GM23248 (cell line): ENCODE measurements at places on chromosomes 13 and 19. TPM values are rescaled to one million over a fixed set of nuclear protein-coding genes. Genes with fewer than 3 reads are reported as not detected.

GRCh38 chr19:33712268-33712667 lies 84.4 kb upstream of the KCTD15 start:
- H3K27me3 ChIP-seq, result peaks cover 8% of the 10 kb centered on the region; the same call in 1 of the 2 replicates
- no peak for DNase-seq
- no peak overlapping the region for H3K4me3 ChIP-seq

Gene C13orf46
- total RNA-seq, result 6.6 TPM in 1 of 2 replicates, not detected in the other

DNA sequence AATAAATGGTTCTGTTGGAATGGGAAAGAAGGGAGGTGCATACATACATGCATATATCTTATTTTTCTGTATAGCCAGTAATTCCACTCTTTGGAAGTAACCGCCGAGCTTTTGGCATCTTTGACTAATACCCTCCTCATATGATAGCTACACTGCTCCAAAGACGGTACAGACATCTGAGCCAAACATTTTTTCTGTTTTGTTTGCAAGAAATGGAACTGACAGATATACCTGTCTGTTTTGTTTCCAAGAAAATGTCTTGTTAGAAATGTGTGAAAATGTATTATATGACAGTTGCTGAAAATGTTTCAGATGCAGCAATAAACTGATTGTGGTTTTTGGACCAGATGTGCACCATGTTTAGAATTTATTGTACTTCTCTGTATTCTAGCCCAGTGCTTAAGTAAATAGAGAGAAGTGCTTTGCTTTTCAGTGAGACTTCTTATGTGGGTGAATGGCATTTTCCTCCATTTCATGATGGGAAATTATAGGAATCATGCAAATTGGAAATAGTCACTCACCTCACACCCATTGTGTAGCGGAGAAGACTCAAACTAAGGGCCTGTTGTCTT lies 396.9 kb downstream of the KCNRG start:
- DNase-seq, result no peak
- H3K27ac ChIP-seq, result peak overlapping the region; percentile 77
- H3K4me1 ChIP-seq, result peaks cover 23% of the 10 kb centered on the region
- no peaks in the 10 kb centered on the region for H3K36me3 ChIP-seq

GRCh38 chr19:31041461-31041860 lies 307.8 kb downstream of the TSHZ3 start:
- no peaks in the 10 kb centered on the region for H3K36me3 ChIP-seq
- DNase-seq, result no peak
- H3K4me1 ChIP-seq, result no peaks in the 10 kb centered on the region
- no peak overlapping the region for H3K4me3 ChIP-seq
- H3K27me3 ChIP-seq, result peaks cover 28% of the 10 kb centered on the region

Gene KANK3
- 0.11 and 0.63 TPM in 2 replicates for total RNA-seq

Gene GPR18
- total RNA-seq, result not detected in 2 replicates

Gene ATP12A
- total RNA-seq, result not detected in 2 replicates

DNA sequence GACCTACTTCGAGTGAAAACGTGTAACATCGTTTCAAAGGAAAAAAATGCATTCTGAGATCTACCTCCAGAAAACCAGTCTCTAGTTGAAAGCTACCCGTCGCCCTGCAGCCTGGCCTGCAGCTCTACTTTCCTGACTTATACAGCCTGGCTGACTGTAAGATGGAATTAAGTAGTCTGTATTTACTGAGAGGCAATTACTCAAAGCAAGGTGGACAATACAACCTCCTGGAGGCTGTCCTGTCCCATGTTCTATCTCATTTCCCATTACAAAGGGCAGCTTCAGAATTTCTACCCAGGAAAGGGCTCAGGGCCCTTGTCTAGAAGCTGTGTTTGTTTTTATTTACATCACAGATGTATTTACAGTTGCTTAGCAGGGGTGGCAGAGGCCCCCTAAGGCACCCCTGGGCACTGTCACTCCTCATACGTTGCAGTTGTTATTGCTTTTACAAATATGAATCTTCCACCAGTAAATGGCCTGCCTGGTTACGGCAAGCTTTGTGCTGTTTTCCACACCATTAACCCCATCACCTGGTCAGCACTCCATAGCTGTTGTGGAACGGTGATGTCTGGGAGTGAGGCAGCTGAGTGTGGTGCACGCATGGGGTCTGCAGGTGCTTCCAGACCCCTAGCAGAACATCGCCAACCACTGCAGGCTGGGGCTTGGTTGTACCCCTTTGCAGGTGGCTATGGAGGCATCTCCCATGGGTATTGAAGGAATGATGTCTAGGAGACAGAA lies 46.3 kb upstream of the MTIF3 start:
- H3K4me1 ChIP-seq, result no peaks in the 10 kb centered on the region
- no peak overlapping the region for H3K27ac ChIP-seq
- 0 out of 2 replicates have a peak, but pooled peaks cover 3% of the 10 kb centered on the region for H3K27me3 ChIP-seq
- H3K4me3 ChIP-seq, result no peak overlapping the region
- H3K36me3 ChIP-seq, result no peaks in the 10 kb centered on the region

DNA sequence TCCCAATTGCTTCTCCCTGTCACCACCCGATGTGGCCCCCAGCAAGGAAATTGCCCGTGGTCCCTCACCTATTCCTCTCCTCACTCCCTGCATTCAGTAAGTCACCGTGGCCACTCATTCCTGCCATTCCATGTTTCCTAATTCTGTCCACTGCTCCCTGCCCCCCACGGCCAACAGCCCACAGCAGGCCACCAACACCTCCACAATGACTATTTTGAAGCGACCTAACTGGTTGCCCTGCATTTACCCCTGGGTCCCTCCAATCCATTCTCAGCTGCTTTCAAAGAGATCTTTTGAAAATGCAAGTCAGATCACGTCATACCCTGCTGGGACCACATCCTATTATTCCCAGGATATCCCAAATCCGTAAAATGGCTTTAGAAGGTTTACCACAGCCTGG lies 210.4 kb downstream of the DCLK1 start:
- H3K27ac ChIP-seq, result no peak overlapping the region
- DNase-seq, result no peak
- no peaks in the 10 kb centered on the region for H3K27me3 ChIP-seq
- H3K4me1 ChIP-seq, result peaks cover 43% of the 10 kb centered on the region

- H3K4me1 ChIP-seq, result no peaks in the 10 kb centered on the region
- no peak overlapping the region for H3K4me3 ChIP-seq
- no peak for DNase-seq
- no peaks in the 10 kb centered on the region for H3K36me3 ChIP-seq
These were observed 109.7 kb upstream of the RNF113B start for GRCh38 chr13:98286799-98287198.

GRCh38 chr13:109998684-109999533 lies 212.5 kb upstream of the IRS2 start:
- H3K27ac ChIP-seq, result no peak overlapping the region
- H3K4me3 ChIP-seq, result no peak overlapping the region
- DNase-seq, result peak; percentile 84
- H3K36me3 ChIP-seq, result no peaks in the 10 kb centered on the region

Gene ZNF653
- total RNA-seq, result 3.9 and 4.6 TPM in 2 replicates

DNA sequence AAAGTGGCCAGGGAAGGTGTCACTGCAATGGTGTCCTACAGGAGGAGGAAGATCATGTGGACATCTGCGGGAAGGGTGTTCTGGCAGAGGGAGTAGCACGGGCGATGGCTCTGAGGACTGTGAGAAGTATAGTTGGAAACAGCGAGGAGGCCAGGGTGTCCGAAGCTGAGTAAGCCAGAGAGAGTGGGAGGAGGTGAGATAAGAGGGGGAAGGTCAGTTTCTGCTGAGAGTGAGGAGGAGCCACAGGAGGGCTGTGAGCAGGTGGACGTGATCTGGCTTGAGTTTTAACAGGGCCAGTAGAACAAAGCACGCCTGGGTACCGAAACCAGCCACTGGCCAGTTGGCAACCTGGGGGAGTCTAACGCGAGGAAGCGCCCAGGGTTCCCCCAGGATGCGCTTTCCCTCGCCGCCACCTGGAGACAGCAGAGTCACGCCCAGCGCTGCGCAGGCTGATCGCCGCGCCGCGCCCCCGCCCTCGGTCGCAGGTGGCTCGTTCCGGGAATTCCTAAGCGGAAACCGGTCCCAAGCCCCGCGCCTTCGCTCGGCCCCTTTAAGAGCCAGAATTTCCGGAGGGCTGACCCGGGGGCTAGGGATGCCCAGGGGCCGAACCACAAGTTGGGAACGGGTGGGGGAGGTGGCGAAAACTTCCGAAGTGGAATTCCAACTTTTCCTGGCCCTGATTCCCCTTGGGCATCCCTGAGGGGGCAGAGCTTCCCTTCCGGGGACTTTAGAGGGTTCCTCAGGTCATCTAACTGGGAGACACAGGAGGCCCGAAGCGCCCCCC lies 1.1 kb upstream of the LSR start:
- peaks cover 44% of the 10 kb centered on the region for H3K27me3 ChIP-seq
- no peaks in the 10 kb centered on the region for H3K4me1 ChIP-seq
- no peaks in the 10 kb centered on the region for H3K36me3 ChIP-seq

Gene DDX39A
- 47.2 and 55.9 TPM in 2 replicates for total RNA-seq

GRCh38 chr19:51724543-51724942 lies 752 bp upstream of the HAS1 start:
- no peaks in the 10 kb centered on the region for H3K36me3 ChIP-seq
- H3K27ac ChIP-seq, result no peak overlapping the region
- H3K27me3 ChIP-seq, result peaks cover 48% of the 10 kb centered on the region
- DNase-seq, result peak; percentile 69
- H3K4me1 ChIP-seq, result peaks cover 13% of the 10 kb centered on the region
- H3K4me3 ChIP-seq, result no peak overlapping the region

Gene COL4A2
- 455 and 524 TPM in 2 replicates for total RNA-seq

Gene CEACAM7
- total RNA-seq, result not detected in 2 replicates

Gene CACTIN
- total RNA-seq, result 29.1 and 39.0 TPM in 2 replicates

Gene SMG9
- total RNA-seq, result 11.5 and 13.0 TPM in 2 replicates

GRCh38 chr13:105672881-105673280 lies 862.6 kb downstream of the EFNB2 start:
- no peaks in the 10 kb centered on the region for H3K4me1 ChIP-seq
- H3K36me3 ChIP-seq, result no peaks in the 10 kb centered on the region
- H3K27me3 ChIP-seq, result no peaks in the 10 kb centered on the region
- H3K4me3 ChIP-seq, result no peak overlapping the region

- H3K4me1 ChIP-seq, result no peaks in the 10 kb centered on the region
- DNase-seq, result peak; percentile 49
- no peaks in the 10 kb centered on the region for H3K36me3 ChIP-seq
- no peak overlapping the region for H3K27ac ChIP-seq
- H3K4me3 ChIP-seq, result 0 out of 2 replicates have a peak overlapping the region, but pooled peaks have one; percentile 23
These were observed 473 bp upstream of the CERS1 start for GRCh38 chr19:18896421-18896841.

- H3K27ac ChIP-seq, result peak overlapping the region; percentile 75
- no peaks in the 10 kb centered on the region for H3K27me3 ChIP-seq
- H3K4me3 ChIP-seq, result peak overlapping the region; percentile 34; the same call in 1 of the 2 replicates
These were observed 55.4 kb downstream of the SACS start for GRCh38 chr13:23377983-23378632.

- no peak overlapping the region for H3K27ac ChIP-seq
- H3K4me1 ChIP-seq, result peaks cover 5% of the 10 kb centered on the region
- no peaks in the 10 kb centered on the region for H3K36me3 ChIP-seq
These were observed 3.6 kb downstream of the GJA3 start for GRCh38 chr13:20157151-20157796.

DNA sequence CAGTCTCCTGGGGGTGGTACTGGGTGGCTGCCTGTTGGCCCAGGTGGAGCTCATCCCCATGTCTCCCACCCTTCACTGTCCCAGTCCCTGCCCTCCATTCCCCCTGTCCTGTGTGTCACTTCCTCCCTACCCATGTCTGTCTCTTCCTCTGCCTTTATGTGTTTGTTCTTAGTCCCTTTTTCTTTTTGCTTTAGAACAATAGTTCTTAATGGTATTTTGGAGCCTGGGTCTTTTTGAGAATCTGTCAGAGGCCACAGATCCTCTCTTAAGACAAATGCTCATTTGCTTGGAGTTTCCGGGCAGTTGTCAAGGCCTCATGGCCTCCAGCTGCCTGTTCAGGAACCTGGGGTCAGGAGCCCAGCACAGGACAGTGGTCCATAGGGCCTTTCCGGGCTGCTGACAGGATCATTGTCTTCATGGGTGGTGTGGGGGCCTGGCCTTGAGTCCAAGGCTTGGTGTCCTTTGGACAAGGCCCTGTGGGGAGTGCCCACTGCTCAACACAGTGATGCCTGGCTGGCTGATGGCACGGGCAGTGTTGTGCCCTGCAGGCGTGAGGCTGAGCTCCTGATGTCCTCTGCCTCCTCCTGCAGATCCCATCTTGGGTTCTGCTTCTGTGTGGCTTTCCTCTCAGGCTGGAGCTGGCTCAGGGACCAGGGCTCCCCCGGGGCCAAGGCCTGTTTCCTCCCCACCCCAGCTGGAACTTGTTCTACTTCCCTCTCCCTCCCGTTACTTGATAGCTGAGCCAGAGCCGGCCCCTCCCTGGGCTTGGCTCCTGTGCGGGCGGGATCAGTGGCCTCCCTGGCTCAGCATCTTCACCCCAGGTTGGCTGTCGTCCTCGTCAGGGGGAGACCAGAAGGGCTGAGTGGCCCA lies 3.5 kb downstream of the EGLN2 start:
- 0 out of 2 replicates have a peak, but pooled peaks cover 5% of the 10 kb centered on the region for H3K36me3 ChIP-seq
- H3K4me1 ChIP-seq, result peaks cover 35% of the 10 kb centered on the region
- H3K4me3 ChIP-seq, result peak overlapping the region; percentile 54
- H3K27me3 ChIP-seq, result no peaks in the 10 kb centered on the region
- H3K27ac ChIP-seq, result peak overlapping the region; percentile 35
- peak; percentile 35 for DNase-seq

Gene ZNF665
- 3.8 and 3.9 TPM in 2 replicates for total RNA-seq

Gene PSG2
- 0.76 and 0.89 TPM in 2 replicates for total RNA-seq
